ENCODE measurements at places on chromosomes 6 and 20.
A peak's percentile ranks its signal among the peaks of the same experiment; 100 is the strongest.

DNA sequence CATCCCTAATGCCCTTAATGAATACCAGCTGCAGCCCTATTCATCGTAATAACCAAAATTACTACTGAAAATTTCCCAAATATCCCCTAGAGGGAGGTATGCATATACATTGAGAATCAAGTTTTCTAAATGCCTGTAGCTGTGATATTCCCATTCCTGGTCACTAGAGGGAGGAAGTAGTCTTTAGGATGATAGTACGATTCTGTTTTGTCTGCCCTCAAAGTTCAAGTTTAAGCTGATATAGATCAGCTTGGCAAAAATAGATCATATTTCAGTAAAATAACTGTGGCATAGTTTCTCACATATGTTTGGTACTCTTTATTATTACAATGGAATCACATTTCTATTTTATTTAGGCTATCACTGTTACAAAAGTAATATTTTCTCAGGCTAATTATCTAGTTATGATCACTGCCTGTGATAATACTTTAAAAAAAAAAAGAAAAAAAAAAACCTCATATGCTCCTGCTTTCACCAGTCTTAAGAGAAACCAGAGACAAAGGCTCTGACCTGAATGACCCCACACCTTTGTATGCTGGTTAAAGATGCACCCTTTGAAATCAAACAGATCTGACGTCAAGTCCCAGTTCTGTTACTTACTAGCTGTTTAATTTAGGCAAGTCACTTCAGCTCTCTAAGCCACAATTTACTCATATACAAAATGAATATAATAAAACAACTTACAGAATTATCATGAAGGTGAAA is 11.0 kb downstream of the TSPYL1 start:
- DNase-seq: no peak

DNA sequence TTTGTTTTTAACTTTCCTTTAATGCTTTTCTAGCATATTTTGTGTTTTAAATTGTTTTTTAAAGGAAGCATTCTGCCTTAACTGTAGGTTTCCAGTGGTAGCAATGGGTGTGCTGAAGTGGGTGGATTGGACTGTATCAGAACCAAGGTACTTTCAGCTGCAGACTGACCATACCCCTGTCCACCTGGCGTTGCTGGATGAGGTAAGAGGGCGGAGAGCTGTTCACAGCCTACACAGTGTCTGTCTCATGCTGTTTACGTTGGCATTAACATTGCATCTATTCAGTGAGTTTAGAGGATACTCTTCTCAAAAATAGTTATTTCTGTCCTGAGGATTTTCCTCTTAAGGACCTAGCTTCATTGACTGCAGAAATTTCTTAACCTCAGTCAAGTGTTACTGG is 11.9 kb downstream of the NELFCD start:
- DNase-seq: no peak

DNA sequence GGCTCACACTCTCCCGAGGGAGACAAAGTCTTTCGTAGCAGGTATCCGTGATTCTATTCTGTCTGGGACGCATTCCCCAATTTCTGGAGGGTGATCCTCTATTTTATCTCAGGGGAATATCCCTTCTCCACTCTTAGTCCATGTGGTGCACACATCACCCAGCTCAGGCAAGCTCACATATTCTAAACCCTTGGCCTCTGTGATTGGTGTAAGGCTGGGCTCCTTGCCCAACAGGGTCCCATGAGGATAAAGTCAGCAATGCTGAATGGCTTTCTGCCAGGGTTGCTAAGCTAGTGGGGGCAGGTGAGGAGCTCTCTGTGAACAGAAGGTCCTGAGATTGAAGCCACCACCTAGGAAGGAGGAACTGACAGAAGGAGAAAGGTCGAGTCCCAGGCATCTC is 137.2 kb downstream of the CDH26 start:
- no peak for DNase-seq

GRCh38 chr6:7894262-7895124 is 16.1 kb downstream of the TXNDC5 start:
- DNase-seq: no peak

- DNase-seq: no peak
Measured at GRCh38 chr6:74720923-74721322, 484.9 kb downstream of the COL12A1 start.

GRCh38 chr20:49676581-49677291 is 36.9 kb downstream of the B4GALT5 start:
- no peak for DNase-seq

GRCh38 chr6:131755597-131755996 is 44.8 kb upstream of the CTAGE9 start:
- no peak for DNase-seq

GRCh38 chr6:33885132-33886057 is 81.6 kb upstream of the MLN start:
- DNase-seq: no peak

DNA sequence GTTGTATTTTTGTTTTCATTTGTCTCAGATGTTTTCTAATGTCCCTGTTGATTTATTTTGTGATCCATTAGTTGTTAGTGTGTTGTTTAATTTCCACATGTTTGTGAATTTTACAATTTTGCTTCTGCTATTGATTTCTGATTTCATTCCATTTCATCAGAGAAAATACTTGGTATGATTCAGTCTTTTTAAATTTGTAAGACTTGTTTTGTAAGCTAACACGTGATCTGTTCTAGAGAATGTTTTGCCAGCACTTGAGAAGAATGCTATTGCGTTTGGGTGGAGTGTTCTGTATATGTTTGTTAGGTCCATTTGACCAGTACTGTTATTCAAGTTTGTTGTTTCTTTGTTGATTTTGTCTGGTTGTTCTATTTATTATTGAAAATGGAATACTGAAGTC is 53.9 kb downstream of the KIZ start:
- no peak for DNase-seq

GRCh38 chr6:21157186-21157929 is 436.2 kb upstream of the SOX4 start:
- no peak for DNase-seq

GRCh38 chr6:45812922-45813321 is 202.7 kb downstream of the CLIC5 start:
- no peak for DNase-seq

GRCh38 chr20:58550275-58551059 is 35.3 kb upstream of the APCDD1L start:
- DNase-seq: peak; percentile 17

GRCh38 chr6:108771421-108771820 is 76.8 kb upstream of the ARMC2 start:
- no peak for DNase-seq

- DNase-seq: no peak
Measured at GRCh38 chr6:168866534-168866933, 387.1 kb downstream of the THBS2 start.

DNA sequence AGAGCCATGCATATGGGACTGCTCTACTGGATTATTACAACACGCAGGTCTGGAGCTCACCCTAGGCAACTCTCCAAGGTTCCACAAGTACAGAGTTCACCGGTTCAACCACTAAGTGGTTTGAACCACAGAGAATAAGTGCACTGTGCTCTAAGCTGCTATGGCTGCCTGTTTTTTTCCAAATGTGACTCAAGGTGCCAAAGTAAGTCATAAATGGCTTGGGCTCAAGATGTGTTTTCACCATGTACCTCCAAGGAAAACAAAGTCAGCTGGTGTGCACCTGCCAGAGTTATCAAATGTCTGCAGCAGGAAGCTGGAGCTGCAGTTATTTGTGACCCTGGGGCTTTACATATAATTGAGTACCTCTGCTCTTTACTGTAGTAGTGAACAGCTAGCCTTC is 76.7 kb downstream of the PREP start:
- DNase-seq: no peak

DNA sequence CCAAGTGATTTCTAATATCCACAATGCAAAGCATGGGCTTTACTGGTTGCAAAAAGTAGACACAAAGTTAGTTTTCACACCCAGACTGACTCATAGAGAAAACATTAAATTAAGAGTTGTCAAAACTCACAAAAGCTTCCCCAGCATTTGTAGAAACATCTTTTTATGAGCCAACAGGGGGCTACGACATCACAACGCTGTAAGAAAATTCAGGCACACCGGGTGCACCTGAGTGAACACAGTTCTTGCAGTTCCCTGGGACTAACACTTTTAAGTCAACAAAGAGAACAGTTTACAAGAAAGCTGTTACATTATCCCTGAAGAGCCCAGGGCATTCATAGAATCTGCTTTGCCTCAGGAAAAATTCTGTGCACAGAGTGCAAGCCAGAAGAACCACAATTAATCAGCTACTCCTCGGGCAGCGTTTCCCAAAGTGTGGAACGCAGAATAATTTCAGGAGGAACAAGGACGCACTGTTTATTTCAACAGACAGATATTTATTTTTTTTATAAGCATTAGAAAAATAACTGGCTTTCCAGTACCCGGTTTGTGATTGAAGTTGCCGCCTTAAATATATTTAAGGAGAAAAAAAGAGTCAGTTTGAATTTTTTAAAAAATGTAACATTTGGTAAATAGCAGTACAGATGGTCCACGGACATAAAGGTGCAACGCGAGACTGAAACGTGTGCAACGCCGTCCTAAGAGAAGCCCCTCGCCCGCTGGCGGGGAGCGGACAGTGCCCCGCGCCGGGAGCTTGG is 1.2 kb downstream of the NCOA5 start:
- DNase-seq: no peak

DNA sequence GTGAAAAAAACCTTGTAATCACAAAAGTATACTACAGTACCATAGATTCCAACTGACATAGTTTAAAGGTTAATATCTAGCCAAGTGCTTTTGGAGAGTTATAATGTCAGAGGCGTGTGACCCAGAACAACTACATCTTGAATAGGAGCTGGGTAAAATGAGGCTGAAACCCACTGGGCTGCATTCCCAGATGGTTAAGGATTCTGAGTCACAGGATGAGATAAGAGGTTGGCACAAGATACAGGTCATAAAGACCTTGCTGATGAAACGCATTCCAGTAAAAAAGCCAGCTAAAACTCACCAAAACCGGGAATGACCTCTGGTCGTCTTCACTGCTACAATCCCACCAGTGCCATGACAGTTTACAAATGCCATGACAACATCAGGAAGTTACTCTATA is 22.4 kb upstream of the KIAA0408 start:
- DNase-seq: no peak

GRCh38 chr20:33515569-33516216 is 25.8 kb downstream of the CBFA2T2 start:
- no peak for DNase-seq

DNA sequence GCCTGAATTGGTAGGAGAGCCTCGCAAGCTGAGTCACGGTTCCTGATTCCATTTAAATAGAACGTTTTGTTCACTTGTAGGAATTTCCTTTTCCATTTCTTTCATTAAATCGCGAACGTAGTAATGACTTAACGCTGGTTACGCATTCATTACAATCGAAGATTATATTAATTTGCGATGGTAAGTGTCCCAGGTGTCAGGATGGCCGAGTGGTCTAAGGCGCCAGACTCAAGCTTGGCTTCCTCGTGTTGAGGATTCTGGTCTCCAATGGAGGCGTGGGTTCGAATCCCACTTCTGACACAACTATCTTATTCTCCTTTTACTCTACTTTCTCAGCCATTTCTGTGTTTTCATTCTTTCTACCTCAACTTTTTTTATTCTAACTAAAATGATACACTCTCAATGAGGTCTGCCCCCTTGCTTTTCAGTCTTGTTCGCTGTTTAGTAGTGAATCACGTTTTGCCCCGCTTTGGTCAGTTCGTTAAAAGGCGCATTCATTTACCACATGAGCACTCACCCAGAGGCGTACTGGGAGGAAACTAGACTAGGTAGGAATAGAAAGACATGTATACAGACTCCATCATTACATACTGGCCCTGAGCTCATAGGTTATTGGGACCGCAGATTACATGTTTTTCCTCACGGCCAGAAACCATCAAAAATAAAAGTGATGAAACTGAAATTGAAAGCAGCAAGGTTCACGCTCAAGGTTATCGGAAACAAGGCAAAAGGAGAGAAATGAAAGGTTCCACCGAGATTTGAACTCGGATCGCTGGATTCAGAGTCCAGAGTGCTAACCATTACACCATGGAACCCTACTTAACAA is 17.3 kb upstream of the TRIM27 start:
- DNase-seq: peak; percentile 92

- DNase-seq: no peak
Measured at GRCh38 chr6:21033575-21034026, 499.3 kb downstream of the CDKAL1 start.

DNA sequence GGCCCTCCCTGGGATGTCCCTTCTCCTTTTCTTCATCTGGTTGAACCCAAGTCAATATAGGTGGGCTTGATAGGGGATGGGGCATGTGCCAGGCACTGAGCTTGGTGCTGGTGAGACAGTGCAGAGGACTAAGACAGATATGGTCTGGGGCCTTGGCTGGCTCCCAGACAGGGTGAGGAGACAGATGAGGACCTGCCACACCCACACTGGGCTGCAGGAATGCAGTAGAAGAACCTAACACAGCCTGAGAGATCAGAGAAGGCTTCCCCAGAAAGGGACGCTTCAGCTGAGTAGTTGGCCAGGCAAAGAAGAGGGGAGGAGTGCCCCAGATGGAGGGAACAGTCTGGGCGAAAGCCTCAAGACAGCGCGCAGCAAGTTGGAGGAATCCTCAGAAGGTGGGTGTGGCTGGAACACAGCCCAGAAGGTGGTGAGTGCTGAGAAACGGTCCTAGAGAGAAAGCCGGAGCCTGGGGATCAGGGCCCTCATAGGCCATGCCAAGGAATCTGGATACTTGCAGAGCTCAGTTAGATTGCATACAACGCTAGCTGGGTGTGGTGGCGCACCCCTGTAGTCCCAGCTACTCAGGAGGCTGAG is 26.4 kb downstream of the CD40 start:
- DNase-seq: no peak

GRCh38 chr6:33632558-33633039 is 11.5 kb downstream of the ITPR3 start:
- DNase-seq: peak; percentile 97

- DNase-seq: peak; percentile 67
Measured at GRCh38 chr6:30163090-30163917, at the start of gene TRIM15. TRIM15 (plus strand) TSS chr6:30163546; CDS start chr6:30163685, 139 bp downstream.

- DNase-seq: no peak
Measured at GRCh38 chr6:88619951-88620350, 343.5 kb downstream of the RNGTT start.

GRCh38 chr6:97437087-97437486 is 154.1 kb upstream of the MMS22L start:
- DNase-seq: no peak

- DNase-seq: no peak
Measured at GRCh38 chr6:145017516-145017915, 717.8 kb downstream of the EPM2A start.

GRCh38 chr6:81988446-81988845 is 236.0 kb upstream of the TENT5A start:
- no peak for DNase-seq

DNA sequence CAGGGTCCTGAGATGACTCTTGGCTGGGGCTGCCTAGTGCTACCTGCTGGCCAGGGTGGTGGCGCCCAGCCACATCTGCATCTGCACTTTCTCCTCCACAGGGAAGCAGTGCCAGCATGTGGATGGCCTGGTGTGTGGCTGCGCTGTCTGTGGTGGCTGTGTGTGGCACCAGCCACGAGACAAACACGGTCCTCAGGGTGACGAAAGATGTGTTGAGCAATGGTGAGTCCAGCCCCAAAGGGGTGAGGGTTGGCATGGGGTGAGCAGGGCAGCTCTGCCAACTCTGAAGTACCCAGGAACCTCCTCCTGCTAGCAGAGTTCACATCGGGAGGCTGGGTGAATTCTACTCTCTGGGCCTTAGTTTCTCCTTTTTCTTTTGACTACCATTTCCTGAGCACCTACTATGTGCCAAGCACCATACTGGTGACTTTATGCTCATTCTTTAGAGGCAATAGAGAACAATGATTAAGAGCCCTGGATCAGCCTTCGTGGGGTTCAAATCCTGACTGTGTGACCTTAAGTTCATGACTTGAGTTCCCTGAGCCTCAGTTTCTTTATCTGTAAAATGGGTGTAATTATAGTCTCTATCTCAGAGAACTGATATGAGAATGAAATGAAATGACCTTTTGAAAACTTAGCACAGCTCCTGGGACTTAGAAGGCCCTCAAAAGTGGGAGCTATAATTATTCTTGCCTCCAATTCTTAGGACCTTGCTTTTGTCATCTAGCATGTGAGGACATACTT is 2.1 kb downstream of the BPIFB4 start:
- no peak for DNase-seq
